Urothelium cell line (cell line): ENCODE measurements at places on chromosomes 5 and 9.

DNA sequence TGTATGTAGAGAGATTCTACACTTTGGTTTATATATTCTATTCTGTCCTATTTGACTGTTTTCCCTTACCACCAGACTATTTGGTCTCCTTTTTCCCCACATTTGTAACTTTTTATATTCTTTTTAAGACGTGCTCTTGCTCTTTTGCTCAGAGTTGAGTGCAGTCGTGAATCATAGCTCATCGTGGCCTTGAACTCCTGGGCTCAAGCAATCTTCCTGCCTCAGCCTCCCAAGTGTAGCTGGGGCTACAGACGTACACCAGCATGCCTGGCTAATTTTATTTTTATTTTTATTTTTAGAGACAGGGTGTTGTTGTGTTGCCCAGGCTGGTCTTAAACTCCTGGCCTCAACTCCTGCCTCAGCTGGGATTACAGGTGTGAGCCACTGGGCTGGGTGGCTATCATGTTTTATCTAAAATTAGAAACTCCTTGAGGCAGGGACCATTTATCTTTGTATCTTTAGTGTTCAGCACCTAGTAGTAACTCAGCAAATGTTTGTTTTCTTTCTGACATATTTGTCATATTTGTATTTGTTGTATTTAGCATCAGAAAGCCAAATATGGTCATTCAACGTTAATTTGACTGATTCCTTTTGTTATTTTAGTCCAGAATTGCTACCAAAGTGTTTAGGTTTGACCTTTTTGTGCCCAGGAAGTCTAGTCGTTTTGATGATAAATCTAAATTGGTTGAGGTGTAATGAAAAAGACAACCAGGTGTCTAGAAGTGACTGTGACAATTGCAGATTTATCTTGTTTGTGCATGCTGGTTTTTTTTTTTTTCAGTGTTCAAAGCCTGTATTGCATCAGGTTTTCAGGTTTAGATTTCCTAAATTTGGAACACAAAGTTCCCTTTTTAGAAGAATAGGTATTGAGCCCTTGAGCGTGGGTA is 44.3 kb downstream of the ERBIN start:
- no peak for DNase-seq

- DNase-seq = no peak
Measured at GRCh38 chr5:142537938-142538337, 148.0 kb downstream of the FGF1 start.

GRCh38 chr5:62268234-62268633 is 37.8 kb upstream of the KIF2A start:
- DNase-seq = peak; percentile 31

DNA sequence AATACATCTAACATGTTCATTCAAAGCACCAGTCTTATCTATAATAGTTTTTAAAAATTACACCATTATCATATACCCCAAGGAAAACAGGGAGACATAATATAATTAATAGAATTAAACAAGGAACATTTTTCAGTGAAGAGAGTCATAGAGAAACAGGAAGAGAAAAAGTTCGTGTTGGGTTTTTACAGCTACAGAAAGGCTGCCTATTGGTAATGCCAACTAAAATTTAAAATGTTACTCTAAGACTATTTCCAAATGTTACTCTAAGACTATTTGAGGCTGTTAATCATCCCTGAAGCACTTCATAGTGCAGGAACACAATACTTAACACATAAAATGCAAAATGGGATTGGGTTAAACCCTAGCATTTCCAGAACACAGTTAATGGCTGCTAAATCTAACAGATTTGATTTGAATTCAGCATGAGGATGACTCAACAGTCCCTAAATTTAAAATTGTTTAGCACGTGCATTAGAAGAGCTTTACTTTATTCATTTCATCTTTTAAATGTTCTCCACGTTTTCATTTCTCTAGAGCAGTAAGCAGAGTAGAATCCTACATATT is 54.5 kb downstream of the OXCT1 start:
- no peak for DNase-seq

- DNase-seq = peak; percentile 93
Measured at GRCh38 chr9:136693490-136694162, 6.4 kb upstream of the AGPAT2 start.
